NCI-H2107 (cell line): ENCODE measurements at places on chromosomes 11 and 22.

GRCh38 chr11:36251823-36252222 lies 37.4 kb downstream of the COMMD9 start:
- DNase-seq = no peak

- DNase-seq = no peak
These were observed 390.4 kb downstream of the INSC start for GRCh38 chr11:15505155-15505554.

- no peak for DNase-seq
These were observed 928 bp downstream of the FBXO7 start for GRCh38 chr22:32475468-32476010.

DNA sequence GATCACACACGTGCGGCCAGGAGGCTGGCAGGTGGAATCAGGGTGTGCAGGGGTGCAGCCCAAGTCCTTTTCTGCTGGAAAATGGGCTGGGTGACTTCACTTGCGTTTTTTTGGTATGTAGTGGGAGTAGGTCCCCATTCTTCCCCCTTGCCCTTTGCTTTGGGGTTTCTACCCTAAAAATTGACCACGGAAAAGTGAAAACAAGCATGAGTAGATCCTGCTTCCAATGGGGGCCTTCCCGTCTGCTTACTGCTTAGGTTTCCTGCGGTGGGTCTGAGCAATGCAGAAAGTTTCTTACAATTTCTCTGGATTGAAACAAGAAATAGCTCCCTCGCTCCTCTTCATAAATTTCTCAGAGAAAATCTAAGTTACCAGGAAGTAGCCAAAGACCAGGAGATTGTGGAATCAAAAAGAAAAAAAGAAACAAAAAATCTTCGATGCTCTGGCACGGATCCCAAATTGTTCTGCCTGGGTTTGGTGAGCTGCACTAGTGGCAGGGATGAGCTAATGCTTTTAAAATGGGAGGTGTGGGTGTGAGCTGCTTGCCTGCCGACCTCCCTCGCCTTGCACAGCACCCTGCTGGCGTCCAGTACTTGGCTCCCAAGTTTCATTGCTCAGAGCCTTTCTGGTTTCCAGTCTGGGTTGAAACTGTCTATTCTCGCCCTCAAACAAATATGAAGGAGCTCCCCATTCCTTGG lies 2.4 kb downstream of the TIMP3 start:
- DNase-seq = no peak

GRCh38 chr22:28589102-28589750 lies 90.4 kb downstream of the TTC28 start:
- DNase-seq = no peak

DNA sequence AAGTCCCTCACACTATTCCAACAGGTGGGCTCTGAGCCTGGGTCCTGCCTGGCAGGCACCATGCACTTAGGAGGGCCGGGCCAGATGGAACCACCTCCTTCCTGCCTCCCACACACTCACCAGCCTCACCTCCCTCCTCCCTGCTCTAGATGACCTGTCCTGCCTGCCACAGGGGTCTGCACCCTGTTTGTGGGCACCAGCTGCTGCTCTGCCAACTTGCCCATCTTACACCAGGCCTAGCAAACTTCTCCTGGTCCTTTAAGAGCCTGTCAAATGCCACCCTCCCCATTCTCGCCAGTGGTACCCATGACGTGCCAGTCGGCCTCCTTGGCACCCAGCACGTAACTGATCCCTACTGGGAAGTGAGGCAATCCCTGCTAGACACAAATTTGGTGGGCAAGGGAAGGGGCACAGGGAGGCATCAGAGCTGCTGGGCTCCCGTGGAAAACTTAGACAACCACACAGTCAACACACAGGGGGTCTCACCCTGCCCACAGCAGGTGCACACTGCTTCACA lies 3.1 kb downstream of the MOB2 start:
- DNase-seq = no peak

DNA sequence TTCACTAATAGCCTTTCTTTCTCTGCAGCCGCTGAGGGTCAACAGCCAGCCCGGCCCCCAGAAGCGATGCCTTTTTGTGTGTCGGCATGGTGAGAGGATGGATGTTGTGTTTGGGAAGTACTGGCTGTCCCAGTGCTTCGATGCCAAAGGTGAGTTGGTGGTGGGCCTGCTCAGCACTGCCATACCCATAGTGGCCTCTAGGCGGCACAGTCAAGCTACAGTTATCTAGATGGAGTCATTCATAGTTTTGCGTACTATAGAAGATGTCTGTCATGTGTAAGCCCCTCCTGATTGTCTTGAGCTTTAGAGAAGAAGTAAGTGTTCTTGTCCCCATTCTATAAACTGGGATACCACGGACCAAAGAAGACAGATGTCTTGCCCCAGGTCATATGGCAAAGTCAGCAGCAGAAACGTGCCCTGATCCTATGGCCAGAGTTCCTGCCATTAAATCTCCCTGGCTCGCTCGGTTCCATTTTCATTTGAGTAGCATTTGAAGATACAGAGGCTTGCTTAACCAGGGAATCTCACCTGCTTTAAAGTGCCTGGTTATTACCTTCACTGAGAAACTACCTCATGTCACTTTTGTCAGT lies 42.1 kb upstream of the CRTAM start:
- no peak for DNase-seq

- no peak for DNase-seq
These were observed 29.7 kb downstream of the FLI1 start for GRCh38 chr11:128723531-128723930.

DNA sequence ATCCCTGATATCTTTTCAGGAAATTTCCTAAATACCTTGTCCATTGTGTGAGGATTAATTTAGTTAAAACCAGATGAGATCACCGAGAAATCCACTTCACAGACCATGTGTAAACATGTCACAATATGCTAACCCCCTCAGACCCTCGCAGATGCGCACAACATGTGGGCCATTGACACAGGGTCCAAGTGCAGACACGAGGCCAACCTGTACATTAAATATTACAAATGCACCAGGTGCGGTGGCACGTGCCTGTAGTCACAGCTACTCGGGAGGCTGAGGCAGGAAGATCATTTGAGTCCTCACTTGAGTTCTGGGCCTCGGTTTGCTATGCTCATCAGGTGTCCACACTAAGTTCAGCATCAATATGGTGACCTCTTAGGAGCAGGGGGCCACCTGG lies 9.9 kb upstream of the TMPRSS4 start:
- no peak for DNase-seq

GRCh38 chr11:65642014-65642671 lies 4.2 kb downstream of the SIPA1 start:
- DNase-seq = no peak

DNA sequence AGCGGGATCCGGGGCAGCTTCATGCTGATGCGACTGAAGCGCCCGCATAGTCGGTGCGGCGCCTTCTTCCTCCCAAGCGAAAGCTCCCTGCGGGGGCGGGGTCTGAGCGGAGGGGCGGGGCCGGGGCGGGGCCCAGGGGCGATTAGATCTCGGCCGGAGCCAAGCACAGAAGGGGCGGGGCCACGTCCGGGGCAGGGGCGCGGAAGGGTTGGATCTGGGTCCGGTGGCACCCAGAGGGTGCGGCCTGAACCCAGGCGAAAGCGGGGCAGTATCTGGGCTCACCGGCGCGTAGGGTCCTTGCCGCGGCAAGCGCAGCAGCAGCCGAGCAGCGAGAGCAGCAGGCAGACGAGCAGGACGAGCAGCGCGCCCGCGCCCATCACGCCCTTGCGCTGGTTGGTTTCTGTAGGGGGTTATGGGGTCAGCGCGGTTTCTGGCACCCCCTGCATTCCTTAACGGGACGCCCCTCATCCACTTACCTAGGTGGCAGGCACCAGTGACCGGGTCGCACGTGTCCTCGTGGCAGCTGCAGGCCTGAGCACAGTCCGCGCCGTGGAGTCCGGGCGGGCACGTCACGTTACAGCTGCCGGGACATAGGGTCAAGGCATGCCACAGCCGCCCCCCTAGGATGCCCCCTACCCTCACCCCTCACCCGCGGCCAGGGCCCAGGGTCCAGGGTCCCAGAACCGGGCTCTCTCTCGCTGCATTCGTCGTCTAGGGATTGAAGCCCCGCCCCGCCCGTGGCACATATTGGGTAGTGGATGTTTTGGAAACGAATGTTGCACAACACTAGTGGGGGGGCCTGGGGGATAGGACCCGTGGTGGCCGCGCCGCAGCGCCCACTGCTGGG lies 8.1 kb downstream of the SCARF2 start:
- no peak for DNase-seq

DNA sequence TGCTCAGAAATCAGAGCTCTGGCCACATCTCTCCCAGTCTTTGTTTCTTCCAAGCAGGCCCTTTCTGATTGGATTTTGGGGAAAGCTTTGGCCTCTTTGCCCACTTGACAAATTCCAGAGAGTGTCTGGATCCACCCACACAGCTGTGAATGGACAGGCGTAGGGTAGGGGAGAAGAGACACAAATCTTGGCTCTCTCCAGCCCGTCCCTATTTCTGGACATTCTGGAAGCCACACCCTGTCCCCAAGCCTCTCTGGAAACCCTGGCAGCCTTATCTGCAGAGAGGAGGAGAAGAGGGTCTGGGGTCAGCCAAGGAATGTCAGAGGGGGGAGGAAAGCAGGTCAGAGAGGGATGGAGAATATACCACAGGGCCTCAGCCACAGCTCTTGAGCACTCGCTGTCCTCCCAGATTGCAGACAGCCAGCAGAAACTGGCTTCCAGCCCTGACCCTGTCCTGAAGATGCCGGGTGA lies 59.5 kb upstream of the WNT11 start:
- no peak for DNase-seq

GRCh38 chr22:46514592-46515207 lies 22.7 kb downstream of the CELSR1 start:
- no peak for DNase-seq

- no peak for DNase-seq
These were observed 133.5 kb downstream of the CACNA1I start for GRCh38 chr22:39703928-39704639.

- no peak for DNase-seq
These were observed 14.7 kb upstream of the RFPL3 start for GRCh38 chr22:32342977-32343376.

DNA sequence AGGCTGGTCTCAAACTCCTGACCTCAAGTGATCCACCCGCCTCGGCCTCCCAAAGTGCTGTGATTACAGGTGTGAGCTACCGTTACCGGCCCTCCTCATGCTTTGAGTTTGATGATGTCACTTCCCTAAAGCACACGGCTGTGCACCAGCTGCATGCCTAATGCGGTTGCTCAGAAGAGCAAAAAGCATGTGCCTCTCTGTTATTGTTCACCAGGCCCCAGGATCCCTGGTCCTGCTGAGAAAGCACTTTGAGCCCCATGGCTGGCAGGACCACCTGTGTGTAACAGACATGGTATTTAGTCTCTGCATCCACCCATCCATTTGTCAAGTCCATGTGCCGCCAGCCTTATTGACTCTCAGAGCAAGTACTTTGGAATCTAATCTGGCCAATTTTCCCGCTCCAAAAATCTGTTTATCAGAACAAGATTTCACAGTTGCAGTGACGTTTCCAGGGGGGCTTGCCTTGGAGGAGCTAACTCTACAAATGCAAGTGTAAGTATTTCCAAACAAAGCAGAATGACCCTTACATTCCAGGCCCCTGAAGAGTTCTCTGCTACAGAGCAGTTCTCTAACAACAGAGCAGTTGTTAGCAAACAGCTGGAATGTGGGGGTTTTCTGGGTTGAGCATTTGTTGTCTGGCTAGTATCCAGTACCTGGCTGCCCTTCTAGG lies 89.4 kb downstream of the LDLRAD3 start:
- DNase-seq = no peak

DNA sequence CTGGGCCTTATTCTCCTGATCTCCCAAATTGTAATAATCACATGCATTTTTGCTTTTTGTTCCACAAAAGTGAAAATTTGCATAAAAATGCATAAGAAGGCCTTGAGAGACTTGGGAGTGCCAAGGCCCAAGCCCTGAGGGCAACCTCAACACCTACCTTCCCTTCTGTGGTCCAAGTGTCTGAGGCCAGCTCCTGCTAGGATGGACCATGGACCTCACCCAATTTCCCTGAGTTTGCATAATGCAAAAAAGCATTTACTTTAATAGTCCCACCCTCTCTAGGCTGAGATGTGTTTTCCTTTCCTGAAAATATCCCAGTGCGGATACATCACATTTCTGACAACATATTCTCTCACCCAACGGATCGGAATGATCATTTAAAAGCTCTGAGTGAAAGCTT lies 194.1 kb upstream of the TENM4 start:
- no peak for DNase-seq
